Smooth muscle cell of trachea (primary cell): ENCODE measurements at places on chromosomes 6 and 20. TPM values are rescaled to one million over a fixed set of nuclear protein-coding genes. Genes with fewer than 3 reads are reported as not detected.

PGC gene
- total RNA-seq, result not detected in 2 replicates

DOK5 gene
- 27.5 and 38.7 TPM in 2 replicates for total RNA-seq

CABLES2 gene
- 1.0 and 1.7 TPM in 2 replicates for total RNA-seq

TMEM244 gene
- total RNA-seq, result not detected in 2 replicates

GABBR1 gene
- 15.5 and 16.3 TPM in 2 replicates for total RNA-seq

PI3 gene
- total RNA-seq, result not detected in 2 replicates

KIAA1755 gene
- 4.1 and 4.3 TPM in 2 replicates for total RNA-seq

SPATS1 gene
- not detected in 2 replicates for total RNA-seq

OR2H2 gene
- total RNA-seq, result not detected in 2 replicates
